ENCODE measurements at places on chromosomes 2 and 18.
A peak's percentile ranks its signal among the peaks of the same experiment; 100 is the strongest.

- DNase-seq, result no peak
Observed at GRCh38 chr2:206336861-206337260, 62.4 kb downstream of the ZDBF2 start.

DNA sequence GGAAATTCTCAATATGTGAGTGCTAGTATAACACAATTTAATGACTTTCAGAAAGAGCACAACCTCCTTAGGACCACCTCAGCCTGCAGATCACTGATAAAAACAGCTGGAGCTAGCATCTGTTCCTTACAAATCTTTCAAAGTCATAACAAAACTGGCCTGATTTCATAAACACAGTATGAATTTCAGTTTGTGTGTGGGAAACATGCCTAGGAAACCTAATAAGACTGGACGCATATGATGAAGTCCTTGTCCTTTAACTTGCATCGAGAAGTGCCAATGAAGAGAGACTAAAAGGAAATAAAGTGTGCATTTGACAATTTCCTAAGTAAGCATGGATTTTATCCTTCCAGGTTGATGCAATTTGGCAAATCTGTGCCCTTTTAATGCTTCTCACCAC is 74.1 kb upstream of the KLHL14 start:
- DNase-seq, result no peak

GRCh38 chr18:58255701-58256311 is 211.8 kb downstream of the NEDD4L start:
- no peak for DNase-seq

DNA sequence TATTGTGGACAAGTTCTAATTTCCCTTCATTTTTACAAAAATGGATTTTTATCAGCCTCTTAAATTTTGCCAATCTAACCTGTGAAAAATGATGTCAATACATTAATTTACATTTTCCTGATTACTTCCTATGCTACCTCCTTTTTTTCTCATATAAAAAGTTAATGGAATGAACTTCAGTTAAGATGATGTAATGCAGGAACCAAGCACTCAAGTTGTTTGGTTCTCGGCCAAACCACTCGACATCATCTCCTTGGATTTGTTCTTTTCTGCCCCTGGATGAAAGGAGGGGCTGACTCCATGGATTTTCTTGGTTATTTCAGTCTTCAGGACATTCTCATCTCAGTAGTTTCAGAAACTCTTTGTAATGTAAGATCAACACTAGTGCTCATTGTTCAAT is 253.1 kb upstream of the NXPH2 start:
- DNase-seq, result no peak

- no peak for DNase-seq
Observed at GRCh38 chr2:223500709-223501108, 101.5 kb downstream of the SCG2 start.

- DNase-seq, result peak; percentile 51
Observed at GRCh38 chr2:27212626-27213471, 781 bp upstream of the SLC5A6 start.

- no peak for DNase-seq
Observed at GRCh38 chr2:175926272-175926671, 75.8 kb downstream of the LNPK start.

GRCh38 chr2:216860426-216861137 is 718 bp upstream of the TNP1 start:
- no peak for DNase-seq

- DNase-seq, result peak; percentile 62
Observed at GRCh38 chr2:152718909-152719645, 657 bp downstream of the ARL6IP6 start.

- DNase-seq, result peak; percentile 96
Observed at GRCh38 chr2:157420771-157421323, 23.0 kb downstream of the CYTIP start.

GRCh38 chr2:17184512-17184911 is 333.7 kb downstream of the RAD51AP2 start:
- DNase-seq, result no peak

- no peak for DNase-seq
Observed at GRCh38 chr2:139574371-139574770, 794.2 kb upstream of the NXPH2 start.

DNA sequence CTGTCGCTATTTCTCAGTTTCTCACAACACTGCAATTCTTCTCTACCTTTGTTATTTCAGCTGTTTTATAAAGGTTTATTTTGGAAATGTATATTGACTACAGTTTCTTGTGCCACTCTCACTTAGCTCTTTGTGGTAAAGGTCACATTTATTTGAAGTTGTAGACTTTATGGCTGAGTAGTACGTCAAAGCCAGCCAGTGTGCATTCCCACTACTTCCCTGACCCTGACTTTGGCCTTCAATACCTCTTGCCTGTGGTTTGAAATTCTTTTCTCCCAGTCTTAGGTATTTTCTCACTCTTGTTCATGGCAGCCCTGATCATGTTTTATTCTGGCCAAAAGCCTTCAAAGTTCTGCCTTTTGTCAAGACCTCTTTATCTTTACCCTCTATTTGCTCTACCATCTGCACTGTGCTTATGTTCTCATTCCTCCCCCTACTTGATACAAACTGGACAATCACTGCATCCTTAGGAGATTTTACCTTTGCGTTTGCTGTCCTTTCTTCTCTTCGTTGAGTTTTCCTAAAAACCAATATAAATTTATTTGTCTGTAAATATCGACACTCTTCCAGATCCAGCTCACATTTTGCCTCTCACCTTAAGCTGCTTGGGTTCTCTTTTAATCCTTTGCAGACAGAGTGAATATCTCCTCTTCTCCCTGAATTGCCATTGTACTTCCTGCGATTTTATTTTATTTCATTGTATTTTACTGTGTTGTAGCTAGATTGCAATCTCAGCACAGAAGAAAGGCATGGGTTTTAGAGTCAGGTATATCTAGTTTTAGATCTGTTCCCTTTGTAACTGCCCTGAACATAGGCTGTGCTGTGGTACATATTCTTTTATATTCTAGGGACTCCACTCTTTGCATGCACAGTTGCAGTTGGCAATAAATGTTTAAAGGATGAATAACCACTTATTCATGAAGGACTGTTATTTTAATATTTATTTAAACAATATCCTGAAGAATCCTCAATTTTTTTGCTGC is 31.2 kb downstream of the GULP1 start:
- DNase-seq, result no peak

GRCh38 chr2:197378086-197378485 is 56.7 kb downstream of the SF3B1 start:
- DNase-seq, result no peak
